Substantia nigra (tissue), 51 donors: ENCODE measurements at places on chromosomes 11 and 22.

GRCh38 chr11:61281581-61282250 lies 13.4 kb downstream of the VWCE start:
- DNase-seq, result no peak

- no peak for DNase-seq
Measured at GRCh38 chr22:16838073-16838472, 12.9 kb upstream of the XKR3 start.

DNA sequence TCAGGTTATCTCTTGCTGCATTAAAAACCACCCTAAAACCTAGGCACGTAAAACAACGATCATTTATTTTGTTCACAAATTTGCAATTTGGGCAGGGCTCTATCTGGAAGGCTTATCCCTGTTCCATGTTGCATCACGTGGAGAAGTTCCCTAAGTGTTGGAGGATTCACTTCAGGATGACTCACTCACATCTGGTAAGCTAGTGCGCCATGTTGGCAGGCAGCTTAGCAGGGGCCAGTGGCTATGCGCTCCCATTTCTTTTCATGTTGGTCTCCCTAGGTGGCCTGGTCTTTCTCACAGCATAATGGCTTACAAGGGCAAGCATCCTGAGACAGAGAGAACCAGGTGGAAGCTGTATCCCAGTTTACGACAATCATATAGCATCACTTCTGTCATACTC lies 226.8 kb downstream of the BLID start:
- no peak for DNase-seq

GRCh38 chr11:123235117-123235655 lies 40.1 kb upstream of the CLMP start:
- no peak for DNase-seq

- DNase-seq, result no peak
Measured at GRCh38 chr11:120079750-120080610, 57.9 kb downstream of the TRIM29 start.

DNA sequence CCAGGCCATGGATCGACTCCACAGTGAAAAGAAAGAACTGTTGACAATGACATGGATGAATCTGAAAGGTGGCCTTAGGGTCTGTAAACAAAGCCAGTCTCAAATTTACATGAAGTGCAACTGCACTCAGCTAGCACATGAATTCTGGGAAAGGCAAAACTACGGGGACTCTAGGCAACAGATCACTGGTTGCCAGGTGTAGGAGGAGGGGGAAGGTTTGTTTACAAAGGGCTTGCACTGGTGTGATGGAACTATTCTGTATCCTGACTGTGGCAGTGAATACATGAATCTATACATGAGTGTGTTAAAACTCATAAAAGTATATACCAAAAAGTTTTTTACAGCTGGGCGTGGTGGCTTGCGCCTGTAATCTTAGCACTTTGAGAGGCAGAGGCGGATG lies 27.3 kb downstream of the ALX4 start:
- DNase-seq, result no peak

- no peak for DNase-seq
Measured at GRCh38 chr22:30386608-30386959, 627 bp downstream of the RNF215 start.

- no peak for DNase-seq
Measured at GRCh38 chr11:35751664-35752061, 89.1 kb downstream of the TRIM44 start.

GRCh38 chr11:8610532-8611116 lies 16.6 kb upstream of the STK33 start:
- no peak for DNase-seq

DNA sequence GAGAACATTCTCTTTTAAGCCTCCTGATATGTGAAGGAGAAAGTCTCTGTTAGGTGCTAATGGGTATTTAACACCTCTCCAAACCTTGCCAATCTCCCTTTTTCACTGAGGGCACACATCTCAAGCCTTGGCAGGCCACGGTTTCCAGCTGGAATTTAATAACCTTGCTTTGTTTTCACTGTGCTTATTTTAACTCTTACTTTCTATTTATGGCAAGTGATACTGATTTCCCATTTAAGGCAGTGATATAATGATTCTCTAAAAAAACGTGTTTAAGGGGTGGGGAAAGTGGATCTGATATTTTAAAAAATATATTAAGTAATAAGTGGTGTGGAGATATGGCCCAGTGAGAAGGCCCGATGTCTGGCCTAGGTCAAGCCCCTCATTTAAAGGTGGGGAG lies 1.1 kb upstream of the RASD2 start:
- DNase-seq, result no peak

GRCh38 chr22:19872779-19873137 lies 18.1 kb upstream of the GNB1L start:
- no peak for DNase-seq

DNA sequence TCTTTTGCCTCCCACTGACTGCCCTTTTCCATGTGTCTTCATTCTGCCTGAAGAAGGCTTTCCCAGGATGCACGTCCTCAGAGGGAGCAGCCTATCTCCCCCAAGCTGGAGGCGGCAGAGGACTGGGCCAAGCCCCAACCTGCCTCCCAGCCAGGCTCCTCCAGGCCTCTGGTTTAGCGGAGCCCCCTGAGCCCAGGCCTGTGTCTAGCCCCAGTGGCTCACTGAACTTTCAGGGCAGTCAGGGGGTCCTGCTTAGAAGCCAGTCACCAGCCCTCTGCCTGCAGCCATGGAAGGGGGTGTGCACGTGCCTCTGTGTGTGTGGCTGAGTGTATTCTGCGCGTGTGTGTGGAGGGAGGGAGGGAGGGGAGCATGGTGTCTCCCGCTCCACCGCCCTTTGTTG lies 10.4 kb upstream of the GRK2 start:
- no peak for DNase-seq
